Putamen (tissue), 1 donor: ENCODE measurements at places on chromosomes 11 and 22.

DNA sequence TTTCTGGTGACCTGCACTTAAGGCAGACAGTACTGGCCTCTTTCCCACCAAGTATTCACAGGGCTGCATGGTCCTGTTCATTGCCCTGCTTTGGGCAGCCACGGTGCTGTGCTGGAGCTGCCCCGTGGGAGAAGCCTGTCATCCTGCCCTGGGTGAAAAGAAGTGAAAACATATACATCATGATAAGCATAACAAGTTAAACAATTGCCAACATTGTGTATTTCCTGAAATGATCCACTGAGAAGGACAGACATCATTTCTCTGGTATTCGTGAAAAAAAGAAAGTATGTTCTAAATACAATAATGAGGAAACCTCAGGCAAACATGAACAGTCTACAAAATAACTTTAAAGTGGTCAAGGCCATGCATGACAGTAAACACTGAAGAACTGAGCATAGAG is 393.1 kb downstream of the TMEM135 start:
- DNase-seq = no peak

DNA sequence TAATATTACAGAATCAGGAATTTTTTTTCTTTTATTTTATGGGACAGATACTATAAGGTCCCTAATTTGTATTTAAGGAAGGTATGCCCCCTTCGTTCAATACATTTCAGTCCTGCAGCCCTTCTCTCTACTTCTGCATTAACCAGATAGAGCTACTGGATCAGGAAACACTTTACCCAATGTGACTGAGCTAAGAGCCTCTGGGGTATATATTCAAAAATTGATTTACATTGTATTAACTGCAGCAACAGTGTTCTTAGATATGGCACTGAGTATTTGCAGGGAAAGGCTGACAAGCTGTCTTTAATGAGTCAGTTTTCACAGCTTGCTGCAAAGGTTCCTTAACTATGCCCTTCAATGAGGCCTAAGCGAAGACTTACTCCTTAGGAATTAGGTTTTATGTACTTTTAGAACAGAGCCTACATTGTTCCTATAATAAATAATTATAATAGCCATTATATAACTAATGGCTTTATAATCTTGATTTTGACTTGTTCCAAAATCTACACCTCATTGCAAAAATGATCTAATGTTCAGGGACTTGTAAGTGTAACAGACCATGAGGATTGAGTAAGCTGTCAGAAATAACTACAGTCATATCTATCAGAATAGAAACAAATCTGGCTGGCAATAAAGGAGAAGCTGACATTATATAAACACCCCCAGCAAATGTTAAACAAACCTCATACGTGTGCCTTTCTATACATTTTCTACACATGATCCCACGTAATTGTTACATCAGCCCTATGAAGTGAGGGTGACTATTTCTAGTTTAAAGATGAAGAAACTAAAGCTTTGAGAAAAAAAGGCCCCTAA is 55.0 kb downstream of the DDI1 start:
- no peak for DNase-seq

DNA sequence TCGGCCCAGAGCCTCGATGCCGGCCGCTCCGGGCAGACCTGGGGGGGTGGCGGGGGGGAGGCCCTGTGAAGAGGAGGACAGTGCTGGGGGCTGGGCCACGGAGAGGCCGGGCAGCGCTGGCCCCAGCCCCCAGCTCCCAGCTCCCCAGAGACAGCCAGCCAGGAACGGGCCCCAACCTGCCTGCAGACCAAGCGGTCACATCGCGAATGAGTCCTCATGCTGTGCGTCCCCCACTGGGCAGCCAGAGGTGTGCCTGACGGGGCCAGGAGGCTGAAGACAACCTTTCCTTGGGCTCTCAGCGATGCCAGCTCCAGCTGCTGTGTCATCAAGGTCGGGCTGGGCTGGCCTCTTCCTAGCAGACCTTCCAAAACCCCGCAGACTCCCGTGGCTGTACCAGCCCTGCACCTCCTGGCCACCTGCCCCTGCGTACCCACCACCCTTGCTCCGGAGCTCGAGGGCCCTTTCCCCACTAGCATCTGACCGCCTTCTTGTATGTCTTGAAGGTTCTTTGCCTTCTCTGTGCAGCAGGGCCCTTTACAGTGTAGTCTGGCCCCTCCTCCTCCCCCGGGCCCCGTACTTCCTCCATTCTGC is 88.4 kb downstream of the CDKN1C start:
- no peak for DNase-seq

GRCh38 chr22:26481112-26481693 is 2.4 kb downstream of the HPS4 start:
- no peak for DNase-seq

- no peak for DNase-seq
Measured at GRCh38 chr11:36023922-36024321, 80.1 kb downstream of the LDLRAD3 start.

DNA sequence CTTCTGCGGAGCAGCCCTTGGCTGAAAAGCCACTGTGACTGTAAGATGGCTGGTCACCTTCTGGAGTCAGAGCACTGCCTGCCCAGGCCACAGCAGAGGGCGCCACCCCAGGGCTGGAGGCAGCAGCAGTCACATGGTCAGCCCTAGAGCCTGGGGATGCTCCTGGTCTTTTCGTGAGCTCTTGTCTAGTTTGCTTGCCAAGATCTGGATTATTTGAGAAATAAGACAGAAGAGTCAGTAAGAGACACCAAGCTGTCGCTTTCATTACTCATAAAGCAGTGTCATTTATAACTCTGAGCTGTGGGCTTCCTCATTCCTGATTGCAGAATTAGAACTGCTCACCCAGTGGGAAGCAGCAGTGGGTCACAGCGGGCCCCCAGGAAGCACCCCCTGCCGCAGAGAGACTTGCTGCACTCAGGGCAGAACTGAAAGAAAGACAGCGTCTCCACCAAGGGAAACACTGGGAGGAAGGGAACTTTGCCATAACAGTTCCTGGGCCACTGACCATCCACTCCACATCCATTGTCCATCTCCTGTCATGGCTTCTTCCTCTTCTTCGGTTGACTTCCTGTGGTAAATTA is 56.7 kb downstream of the PPP6R2 start:
- DNase-seq = peak; percentile 40

DNA sequence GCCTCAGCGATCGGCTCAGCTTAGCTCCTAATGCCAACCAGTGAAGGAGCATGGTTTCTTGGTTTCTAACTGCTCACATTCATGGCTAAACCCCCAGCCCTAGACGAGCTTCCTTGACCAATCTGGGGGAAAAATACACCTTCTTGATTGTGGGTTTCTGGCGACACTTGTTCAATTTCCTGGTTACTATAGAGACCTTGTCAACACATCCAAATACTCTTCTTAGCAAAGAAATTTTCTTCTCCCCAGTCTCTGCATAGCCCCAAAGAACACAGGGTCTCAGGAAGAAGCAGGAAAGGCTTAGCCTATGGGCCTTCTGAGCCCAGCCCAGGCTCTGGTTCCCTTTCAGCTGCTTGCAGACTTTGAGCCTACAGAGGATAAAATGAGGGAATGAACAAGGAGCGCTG is 88.5 kb upstream of the SYT13 start:
- no peak for DNase-seq

DNA sequence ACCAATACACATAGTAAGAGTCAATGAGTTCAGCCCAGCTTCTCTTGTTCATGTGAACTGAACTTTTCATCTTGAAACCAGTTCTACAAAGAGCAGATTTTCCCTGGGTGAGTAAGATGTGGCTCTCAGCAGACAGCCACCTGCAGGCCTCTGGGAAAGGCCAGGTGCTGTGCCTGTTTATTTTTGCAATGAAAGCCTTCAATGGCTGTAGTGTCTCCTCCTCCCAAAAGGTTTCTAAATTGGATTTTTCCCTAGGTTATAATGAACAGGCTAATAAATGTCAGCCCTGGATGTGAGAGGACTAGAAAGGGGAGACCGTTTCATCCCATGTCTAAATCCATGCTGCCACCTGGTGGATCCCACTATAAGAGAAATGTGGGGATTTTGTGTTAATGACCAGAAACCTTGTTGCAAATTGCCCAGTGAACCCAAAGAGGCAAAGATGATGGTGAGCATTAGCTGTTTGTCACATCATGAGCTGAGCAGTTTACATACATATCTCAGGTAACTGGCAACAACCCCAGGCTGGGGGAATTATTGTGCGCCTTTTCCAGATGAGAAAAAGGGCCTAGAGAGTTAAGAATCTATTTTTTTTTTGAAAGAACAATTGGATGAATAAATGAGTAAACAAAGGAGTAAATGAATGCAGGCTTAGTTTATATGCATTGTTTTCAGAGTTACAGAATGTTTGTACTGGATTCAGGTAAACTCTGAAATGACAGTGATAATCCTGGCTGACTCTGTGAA is 12.7 kb downstream of the C11orf91 start:
- DNase-seq = peak; percentile 66

GRCh38 chr11:10623797-10624761 is 55.6 kb upstream of the LYVE1 start:
- DNase-seq = no peak

DNA sequence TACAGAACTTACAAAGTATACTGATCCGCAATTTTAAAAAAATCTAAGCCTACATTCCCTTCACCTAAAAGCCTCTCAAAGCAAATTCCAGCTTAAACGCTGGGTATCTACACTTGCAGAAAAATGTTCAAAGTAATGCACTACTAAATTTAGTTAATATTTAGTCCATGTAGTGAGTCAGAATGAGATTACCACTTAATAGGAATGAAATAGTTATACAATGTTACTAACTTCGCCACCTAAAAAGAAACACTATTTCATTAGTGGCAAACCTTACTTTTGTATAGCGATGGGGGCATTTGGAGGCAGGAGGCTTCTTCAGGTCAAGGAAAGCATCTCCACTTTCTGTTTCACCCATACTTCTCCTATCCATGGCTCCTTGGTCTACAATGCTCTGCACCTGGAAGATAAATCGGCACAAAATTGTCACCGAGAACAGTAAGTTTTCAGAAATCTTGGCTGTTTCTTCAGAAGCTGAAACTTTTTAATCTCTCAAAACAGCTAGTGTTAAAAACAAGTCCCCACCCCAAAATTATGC is 1.2 kb downstream of the EIF4ENIF1 start:
- DNase-seq = no peak

DNA sequence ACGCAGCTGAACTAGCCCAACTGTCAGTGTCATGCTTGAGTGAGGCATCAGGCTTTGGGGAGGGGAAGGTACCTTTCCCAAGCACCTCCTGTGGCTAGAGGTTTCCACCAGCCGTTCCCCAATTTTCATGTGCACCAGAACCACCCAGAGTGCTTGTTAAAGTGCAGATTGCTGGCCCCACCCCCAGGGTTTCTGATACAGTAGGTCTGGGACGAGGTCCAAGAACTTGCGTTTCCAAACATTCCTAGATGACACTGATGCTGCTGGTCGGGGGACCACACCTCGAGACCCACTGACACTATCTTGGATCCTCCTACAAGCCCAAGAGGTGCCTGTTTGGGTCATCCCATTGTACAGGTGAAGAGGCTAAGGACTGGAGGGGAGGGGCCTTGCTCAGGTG is 59.8 kb downstream of the PDE2A start:
- no peak for DNase-seq

DNA sequence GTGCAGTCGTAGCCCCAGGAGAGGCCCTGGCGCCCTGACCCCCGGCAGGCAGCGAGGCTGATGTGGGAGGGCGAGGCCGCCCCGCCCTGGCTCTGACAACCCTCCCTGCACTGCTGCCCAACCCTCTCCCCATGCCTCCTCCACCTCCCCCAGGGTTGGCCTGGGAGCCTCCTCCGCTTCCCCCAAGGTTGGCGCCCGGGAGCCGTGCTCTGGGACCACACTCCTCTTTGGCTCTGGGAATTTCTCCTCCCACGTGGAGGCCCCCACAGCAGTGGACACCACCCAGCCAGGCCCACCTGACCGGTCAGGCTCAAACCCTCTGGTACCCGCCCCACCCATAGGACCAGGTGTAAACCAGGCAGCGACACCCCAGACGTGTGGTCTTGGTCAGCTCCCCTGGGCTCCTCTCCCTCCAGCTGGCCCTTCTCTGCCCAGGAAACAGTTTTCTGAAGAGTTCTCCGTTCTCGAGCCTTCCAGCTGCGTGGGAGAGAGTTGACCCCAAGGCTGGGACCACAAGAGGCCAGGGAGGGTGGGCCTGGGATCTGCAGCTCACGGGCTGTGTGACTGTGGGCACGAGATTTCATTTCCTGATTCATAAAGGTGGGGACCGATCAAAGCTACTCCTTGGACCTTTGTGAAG is 39.5 kb upstream of the BRSK2 start:
- DNase-seq = no peak
